ENCODE measurements at places on chromosomes 4 and X. TPM values are rescaled to one million over a fixed set of nuclear protein-coding genes. Genes with fewer than 3 reads are reported as not detected.
A peak's percentile ranks its signal among the peaks of the same experiment; 100 is the strongest.

Gene CT45A10
- not detected for polyA plus RNA-seq

Gene AGTR2
- polyA plus RNA-seq, result 29.5 TPM

Gene SORCS2
- polyA plus RNA-seq, result 21.0 TPM

Gene MTMR8
- 1.8 TPM for polyA plus RNA-seq

Gene FAM184B
- 1.3 TPM for polyA plus RNA-seq

Gene ACSL4
- 17.1 TPM for polyA plus RNA-seq

Gene DUSP9
- 0.34 TPM for polyA plus RNA-seq

Gene BEX1
- 1.5 TPM for polyA plus RNA-seq

Gene MAGEA12
- not detected for polyA plus RNA-seq

Gene NEUROG2
- not detected for polyA plus RNA-seq

GRCh38 chr4:157291071-157291470 is 70.5 kb downstream of the GRIA2 start:
- no peak for DNase-seq

DNA sequence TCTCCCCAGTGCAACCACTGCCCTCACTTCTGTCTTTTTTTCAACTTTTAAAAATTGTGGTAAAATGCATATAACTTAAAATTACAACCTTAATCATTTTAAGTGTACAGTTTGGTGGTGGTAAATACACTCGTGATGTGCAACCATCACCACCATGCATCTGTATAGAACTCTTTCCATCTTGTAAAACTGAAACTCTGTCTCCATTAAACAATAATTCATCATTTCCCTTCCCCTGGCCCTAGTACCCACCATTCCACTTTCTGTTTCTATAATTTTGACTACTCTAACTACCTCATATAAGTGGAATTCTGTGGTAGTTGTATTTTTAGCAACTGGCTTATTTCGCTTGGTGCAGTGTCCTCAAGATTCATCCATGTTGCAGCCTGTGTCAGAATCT is 6.8 kb upstream of the CTBP1 start:
- no peak for DNase-seq

DNA sequence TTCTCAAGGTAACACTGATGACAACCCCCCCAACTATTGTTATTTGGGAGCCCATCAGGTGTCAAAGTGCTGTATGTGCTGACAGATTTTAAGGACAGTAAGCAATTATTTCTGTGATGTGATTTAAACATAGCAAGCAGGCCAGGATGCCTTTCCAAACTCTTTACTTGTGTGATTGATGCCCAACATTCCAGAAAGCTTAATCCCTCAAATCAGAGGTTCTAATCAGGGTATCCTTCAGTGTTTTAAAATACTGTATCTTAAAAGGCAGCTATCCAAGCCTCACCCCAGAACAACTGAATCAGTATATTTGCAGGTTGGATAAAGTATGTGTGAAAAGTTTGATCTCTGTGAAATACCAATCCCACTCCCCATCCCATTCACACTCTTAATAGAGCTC is 119.7 kb downstream of the GASK1B start:
- no peak for DNase-seq

DNA sequence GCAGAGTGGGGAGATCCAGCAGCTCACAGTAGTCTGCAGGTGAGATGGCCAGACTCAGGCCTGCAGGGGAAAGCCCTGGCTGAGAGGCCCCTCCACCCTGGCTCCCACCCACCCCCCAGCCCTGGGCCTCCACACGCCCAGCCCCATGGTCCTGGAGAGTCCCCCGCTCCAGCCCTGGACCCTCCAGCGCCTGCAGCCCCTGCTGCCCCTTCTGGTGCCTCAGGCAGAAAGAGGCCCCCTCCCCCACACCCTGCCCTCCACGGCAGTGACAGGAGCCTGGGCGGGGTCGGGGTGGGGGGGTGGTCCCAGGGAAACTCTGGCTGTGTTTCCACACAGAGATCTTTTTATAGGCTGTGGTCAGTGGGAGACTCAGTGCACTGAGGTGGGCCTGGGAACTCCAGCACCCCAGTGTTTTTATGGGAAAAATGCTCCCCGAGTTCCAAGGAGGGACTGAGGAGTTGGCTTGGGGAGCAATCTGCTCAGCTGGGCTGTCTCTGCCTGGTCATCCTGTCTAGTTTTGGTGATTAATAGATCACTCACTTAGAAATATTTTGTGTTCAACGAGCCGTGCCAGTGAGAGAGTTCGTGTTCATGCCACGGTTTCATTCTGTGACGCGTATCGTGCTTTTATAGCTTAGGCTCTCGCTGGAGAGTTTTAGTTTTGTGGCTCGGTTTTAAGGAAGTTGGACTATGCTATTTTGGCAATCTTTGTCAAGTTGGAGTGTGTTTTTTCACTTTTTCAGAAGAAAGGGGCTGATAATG is 53.1 kb upstream of the HGFAC start:
- DNase-seq, result peak; percentile 75

GRCh38 chr4:16752150-16752549 is 146.3 kb downstream of the LDB2 start:
- no peak for DNase-seq

DNA sequence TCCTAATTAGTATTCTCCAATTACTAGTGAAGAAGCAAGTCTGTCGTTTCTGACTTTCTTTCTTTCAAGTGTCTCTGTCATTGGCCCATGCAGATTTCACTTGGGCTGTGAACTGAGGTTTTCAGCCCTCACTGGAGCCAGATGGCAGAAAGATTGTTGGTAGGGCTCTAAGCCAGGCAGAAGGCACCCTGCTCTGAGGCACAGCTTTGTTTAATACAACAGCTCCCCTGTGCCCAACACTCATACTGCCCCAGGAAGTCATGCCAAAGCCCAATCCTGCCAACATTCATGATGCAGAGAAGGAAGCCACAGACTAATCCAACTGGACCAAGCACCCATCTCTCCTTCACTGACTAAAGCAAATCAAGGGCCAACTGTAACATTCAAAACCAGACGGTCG is 117.1 kb upstream of the FRG1 start:
- peak; percentile 17 for DNase-seq

- no peak for DNase-seq
These were observed 4.8 kb upstream of the STBD1 start for GRCh38 chr4:76301775-76302162.

GRCh38 chr4:1326751-1327525 is 20.1 kb upstream of the UVSSA start:
- no peak for DNase-seq

GRCh38 chr4:78737035-78737434 is 39.1 kb upstream of the BMP2K start:
- DNase-seq, result no peak

GRCh38 chr4:2861631-2862436 is 18.2 kb downstream of the ADD1 start:
- DNase-seq, result no peak

GRCh38 chr4:118712872-118713271 is 27.7 kb downstream of the METTL14 start:
- no peak for DNase-seq

DNA sequence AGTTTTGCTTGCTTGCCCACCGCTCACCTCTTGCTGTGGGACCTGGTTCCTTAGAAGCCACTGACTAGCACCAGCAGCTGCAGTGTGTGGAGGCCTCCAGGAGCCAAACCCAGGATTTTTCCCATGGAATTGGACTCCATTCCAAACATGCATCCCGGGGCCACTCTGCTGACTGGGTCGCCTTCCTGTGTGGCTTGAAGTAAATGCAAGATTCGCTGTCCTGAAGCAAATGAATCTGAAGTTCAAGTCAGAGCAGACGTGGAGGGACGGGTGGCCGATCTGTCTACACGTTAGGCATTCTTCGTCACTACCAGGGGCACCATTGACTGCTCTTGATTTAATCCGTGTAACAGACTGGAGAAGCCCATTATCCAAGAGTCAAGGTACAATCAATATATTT is 109.0 kb downstream of the SHOX start:
- DNase-seq, result no peak

DNA sequence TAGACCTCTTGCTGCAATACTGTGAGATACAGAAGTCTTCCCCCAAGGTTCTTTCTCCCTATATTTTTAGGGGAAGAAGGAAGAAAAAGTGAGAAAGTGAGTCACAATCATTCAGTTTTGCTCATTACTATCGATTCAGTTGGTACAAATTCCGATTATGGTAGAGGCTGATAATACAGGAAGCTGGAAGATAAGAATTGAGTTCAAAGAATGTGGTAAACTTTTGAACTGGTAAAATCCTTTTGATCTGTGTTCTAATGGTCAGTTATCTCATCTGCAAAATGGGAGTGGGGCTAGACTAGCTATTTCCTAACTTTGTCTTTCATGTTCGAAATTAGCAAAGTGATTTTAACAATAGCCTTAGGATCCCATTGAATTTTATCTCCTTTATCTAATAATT is 101.4 kb upstream of the FAT1 start:
- no peak for DNase-seq

DNA sequence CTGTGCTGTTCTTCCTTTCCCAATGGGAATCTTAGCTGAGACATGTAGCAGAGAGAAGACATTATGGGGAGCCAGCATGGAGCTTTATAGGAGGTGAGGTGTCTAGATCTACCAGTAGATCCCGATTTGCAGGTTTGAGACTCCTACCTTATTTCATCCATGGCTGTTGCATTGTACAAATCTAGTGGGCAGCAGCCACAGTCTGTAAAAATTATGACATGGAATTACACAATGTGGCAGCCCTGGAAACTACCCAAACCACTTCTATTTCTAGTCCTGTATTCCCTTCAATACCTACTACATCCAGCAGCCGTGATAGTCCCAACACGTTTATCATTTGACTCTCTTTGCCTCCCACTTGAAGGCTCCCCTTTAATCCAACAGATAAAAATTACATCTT is 8.1 kb downstream of the ATP7A start:
- no peak for DNase-seq

DNA sequence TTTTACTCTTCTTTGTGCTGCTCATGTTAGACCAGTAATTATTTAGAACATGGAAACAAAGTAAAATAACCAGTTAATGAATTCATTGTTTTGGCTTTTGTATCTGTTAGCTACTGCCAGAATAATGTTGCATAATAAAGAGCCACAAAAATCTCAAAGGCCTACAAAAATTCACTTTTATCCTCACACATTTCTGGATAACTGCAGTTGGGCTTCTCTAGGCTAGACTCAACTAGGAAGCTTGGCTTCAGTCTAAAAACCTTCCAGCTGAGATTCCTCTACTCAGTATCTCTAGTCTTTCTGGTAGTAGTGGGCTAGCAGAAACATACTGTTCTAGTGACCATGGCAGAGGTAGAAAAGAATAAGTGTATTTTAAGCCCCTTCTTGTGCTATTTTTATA is 73.0 kb downstream of the FAT4 start:
- no peak for DNase-seq

GRCh38 chr4:24513718-24514117 is 70.6 kb downstream of the DHX15 start:
- DNase-seq, result no peak

- DNase-seq, result peak; percentile 73
These were observed 36.0 kb downstream of the GAB3 start for GRCh38 chrX:154714925-154715324.

DNA sequence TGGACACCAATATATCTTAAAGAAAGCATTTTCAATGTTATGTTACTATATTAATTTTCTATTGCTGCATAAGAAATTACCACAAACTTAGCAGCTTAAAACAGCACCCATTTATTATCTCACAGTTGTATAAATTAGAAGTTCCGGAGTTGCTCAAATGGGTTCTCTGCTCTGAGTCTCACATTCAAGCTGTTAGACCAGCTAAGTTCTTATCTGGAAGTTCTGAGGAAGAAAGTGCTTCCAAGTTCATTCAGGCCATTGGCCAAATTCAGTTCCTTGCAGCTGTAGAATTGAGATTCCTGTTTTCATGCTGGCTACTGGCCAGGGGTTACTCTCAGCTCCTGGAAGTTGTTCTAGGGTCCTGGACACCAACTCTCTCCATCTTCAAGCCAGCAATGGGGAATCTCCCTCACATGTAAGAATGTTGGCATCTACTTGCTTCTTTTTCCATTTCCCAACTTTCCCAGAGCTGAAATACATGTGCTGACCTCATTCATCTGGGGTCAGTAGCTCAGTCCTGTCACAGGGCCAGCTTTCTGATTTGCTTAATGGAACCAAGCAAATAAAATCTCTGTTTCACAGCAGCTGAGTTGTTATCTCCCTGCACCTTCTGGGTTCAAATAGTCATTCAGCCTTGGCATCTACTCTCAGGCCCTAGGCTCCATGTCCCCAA is 99.6 kb upstream of the INTU start:
- DNase-seq, result peak; percentile 96

DNA sequence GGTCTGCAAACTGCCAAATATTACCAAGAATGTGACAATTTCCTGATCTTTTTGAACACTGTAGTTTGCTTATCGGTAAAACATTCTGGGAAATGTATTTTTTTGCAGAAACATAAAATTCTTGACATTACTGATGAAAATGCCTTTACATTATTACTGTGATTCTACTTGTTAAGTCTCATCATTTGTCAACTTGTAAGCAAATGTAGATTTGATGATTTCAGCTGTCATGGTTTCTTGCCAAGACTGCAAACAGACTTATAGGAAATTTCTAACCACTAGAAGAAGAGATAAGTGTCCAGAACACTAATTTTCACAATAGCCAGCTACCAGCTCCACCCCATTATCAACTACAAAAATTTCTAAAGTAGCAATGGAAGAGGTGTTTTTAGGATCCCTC is 560.4 kb downstream of the STPG2 start:
- DNase-seq, result no peak

GRCh38 chr4:55876387-55876786 is 22.9 kb downstream of the EXOC1 start:
- DNase-seq, result no peak

DNA sequence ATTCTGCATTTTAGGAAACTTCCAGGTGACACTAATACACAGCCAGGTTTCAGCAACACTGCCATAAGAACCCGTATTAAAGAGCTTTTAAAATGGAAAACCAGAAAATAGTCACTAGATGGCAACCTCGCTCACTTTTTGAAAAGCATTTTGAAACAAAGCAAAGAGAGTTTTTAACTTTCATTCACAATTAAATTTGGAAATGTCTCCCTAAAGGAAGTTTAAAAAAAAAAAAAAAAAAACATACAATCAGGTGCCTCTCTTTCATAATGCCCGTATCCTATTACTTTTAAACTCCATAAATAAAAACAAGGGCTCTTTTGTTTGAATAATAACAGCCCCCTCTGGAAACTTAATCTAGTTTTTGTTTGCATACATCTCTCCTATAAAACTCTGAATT is 20.3 kb downstream of the MEPE start:
- peak; percentile 72 for DNase-seq

- DNase-seq, result peak; percentile 88
These were observed at the start of the genes SATL1 and ZNF711 for GRCh38 chrX:85243761-85244449. TSS of gene SATL1 (minus strand) at chrX:85243779. CDS start at chrX:85108968, 134,811 bp downstream. TSS of gene ZNF711 (plus strand) at chrX:85243991. CDS start at chrX:85247573, 3,582 bp downstream.
